ENCODE measurements at places on chromosomes 7 and 10.

- no peak for DNase-seq
These were observed 26.2 kb downstream of the HGF start for GRCh38 chr7:81743665-81744064.

DNA sequence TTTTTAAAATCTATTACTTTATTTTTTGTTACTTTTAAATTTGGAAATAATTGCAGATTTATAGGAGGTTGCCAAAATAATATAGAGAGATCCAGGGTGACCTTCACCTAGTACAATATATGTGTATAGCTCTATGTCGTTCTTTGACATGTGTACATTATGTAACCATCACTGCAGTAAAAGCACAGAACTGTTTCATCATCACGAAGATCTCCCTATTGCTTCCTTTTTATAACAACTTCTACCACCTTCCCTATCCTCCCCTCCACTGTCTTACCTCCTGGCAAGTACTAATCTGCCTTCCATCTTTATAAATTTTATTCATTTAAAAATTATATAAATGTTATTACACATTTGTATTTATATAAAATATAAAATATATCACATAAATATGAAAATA is 251.0 kb downstream of the AUTS2 start:
- no peak for DNase-seq

DNA sequence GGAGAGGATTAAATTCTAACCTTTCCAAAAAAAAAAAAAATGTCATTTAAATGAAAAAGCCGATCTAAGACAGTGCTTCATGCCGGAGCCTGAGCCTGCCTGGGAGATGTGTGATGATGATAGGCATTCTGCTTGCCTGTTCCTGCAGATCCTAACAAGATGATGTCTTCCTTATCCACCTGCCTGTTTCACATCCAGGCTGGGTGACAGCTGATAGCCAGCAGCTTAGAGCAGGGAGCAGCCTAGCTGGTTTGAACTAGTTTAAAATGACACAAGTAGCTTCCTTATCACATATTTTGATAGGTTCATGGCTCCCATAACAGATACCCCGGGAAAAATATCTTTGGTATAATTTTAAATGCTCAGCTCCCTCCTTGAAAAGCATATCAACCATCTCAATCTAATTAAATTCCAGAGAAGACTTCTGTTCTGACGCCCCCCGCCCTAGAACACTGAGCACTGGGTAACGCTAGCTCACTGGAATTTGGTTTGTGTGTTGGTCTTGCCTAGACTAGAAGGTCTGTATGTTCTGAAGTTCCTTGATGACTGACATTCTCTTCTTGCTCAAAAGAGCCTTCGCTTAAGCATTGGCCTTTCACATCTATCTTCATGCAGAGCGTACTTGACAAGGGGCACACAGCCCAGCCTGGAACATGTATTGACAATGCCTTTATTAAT is 96.9 kb upstream of the FGFR2 start:
- DNase-seq = no peak

GRCh38 chr10:13241613-13242012 is 7.4 kb upstream of the UCMA start:
- DNase-seq = no peak

DNA sequence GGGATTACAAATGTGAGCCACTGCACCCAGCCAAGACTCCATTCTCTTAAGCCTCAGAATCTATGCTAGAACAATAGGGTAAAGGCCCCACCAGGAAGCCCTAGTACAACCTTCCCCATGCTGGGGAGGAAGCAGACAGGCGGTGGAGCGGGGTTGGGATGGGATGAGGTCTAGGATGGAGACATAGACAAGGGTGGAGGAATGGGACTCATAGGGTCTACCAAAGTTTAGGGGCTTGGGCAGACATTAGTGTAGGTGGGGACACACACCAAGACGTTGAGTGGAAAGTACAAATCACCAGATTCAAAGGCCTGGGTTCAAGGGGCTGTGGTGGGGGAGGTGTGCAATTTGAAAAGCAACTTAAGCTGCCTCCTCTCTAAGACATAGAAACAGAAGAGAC is 19.3 kb downstream of the PRSS2 start:
- no peak for DNase-seq

- no peak for DNase-seq
These were observed 1129.6 kb downstream of the SORCS3 start for GRCh38 chr10:105770524-105771212.

DNA sequence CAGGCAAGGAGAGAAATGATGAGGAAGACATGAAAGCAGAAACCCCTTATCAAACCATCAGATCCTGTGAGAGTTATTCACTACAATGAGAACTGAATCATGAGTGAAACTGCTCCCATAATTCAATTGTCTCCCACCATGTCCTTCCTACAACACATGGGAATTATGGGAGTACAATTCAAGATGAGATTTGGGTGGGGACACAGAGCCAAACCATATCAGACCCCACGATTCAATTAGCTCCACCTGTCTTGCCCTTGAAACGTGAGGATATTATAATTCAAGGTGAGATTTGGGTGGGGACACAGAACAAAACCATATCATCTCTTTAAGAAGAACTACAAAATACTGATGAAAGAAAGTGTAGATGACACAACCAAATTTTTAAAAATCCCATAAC is 128.9 kb downstream of the IMMP2L start:
- DNase-seq = no peak
